Stimulated activated CD4-positive, alpha-beta T cell treated with anti-CD3 and anti-CD28 coated beads, Interleukin-12 subunit alpha, Interleukin-12 subunit beta, amount 100 ng/mL, for 24 hours (primary cell): ENCODE measurements at places on chromosomes 2 and 18.
A peak's percentile ranks its signal among the peaks of the same experiment; 100 is the strongest.

DNA sequence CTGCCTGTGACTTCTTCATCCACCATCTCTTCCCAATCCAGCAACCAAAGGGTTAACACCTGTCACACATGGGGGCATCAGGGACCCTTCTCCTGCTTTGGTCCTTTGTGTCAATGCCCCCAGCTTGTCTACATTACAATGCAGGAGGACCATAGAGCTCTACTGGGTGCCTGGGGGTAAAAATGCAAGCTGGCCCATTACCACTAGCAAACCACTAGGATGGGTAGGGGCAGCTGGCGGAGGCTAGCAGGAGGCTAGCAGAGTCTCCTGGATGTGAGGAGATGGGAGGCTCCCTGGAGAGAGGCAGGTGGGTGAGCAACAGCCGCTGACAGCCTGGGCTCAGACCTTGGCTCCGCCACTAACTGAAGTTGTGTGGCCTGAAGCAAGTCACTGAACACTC lies 153.4 kb upstream of the SKOR2 start:
- DNase-seq = no peak

DNA sequence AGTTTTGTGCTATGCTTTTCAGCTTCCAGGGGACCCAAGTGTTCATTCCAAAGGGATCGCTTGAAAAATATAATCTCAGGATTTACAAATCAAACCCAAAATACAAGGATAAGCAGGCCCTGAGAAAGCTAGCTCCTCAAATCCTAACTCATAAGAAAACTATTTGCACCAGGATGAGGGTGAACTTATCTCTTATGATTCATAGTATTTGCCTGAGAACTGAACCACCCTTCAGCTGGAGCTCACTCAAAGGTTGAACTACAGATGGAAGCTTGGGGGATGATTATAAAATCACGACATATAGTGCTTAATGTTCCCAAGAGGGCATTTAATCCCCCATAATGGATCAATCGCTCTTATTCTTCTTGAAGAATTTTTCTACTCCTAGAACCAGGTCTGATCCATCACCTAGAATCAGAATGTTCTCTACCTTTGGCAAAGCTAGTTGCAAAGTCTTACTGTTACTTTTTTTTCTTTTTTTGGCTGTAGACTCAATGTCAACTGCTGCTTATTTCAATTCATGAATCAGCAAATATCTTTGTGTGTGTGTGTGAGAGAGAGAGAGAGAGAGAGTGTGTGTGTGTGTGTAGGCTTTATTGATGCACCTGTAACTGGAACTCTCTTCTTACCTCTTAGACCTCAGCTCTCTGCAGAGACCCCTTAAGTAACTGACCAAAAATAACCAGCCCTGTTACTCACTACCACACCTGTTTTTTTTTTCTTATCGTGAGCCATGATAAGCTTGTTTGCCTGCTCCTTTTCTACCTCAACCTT lies 44.8 kb downstream of the ARL4C start:
- no peak for DNase-seq

- no peak for DNase-seq
Observed at GRCh38 chr2:138658187-138658894, 121.8 kb downstream of the NXPH2 start.

DNA sequence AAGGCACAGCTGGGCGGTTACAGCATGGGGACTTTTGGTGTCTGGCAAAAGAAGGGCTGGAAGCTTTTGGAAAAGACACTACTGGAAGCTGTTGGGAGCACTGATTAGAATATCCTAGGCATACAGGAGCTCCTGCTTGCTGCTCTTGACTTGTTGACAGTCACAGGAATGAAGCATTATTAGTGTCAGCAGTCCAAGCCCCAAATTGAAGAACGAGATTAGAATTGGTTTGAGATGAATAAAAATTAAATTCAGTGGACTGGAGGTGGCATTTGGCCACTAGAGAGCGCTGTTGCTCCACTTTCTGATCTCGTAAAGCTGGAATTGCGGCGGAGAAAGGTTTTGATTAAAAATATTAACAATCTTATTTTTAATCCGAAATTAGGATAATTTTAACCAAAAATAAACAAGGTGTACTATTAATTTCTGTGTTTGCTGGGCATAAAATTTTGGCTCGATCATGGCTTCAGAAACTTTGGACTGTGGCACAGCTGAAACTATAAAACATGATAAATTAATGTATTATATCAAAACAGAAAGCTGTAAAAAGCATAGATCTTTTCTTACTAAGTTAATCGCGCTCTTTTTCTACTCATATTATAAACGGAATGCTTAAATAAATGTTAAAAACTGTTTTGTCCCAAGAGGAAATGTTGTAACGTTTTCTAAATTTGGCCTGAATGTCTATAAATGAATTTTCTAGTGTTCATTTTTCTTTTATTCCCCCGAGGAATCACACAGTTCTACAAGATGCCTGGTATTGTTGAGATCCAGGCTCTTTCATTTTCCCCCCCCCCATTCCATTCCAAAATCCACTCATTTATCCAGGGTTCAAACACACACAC lies 2.4 kb upstream of the HOXD8 start:
- DNase-seq = peak; percentile 60

DNA sequence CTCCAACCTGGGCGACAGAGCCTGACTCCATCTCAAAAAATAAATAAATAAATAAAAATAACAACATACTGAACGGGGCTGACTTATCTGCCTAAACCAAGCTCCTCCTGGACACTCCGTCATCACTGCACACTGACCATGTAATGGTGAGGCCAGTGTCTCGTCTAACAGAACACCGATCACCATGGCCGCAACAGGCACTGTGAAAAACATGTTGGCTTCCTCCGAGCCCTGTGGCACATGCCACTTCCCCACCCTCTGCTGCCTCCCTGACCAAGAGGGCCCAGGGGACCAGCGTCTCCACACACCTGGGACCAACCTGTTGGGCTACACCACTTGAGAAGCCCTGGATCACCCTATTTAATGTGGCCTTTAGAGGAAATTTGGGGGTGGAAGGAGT lies 33.9 kb downstream of the ZNF516 start:
- no peak for DNase-seq

GRCh38 chr2:240707043-240707756 lies 15.5 kb downstream of the AQP12A start:
- no peak for DNase-seq
